ENCODE measurements at places on chromosomes 12 and 14. TPM values are rescaled to one million over a fixed set of nuclear protein-coding genes. Genes with fewer than 3 reads are reported as not detected.

The DPPA3 gene
- not detected for polyA plus RNA-seq

The TPPP2 gene
- polyA plus RNA-seq: not detected

The OR4E2 gene
- polyA plus RNA-seq: not detected

The APOF gene
- polyA plus RNA-seq: 0.12 TPM
